ENCODE measurements at places on chromosomes 4 and X.

- no peak for DNase-seq
Observed at GRCh38 chr4:138235419-138235952, 6.7 kb downstream of the SLC7A11 start.

DNA sequence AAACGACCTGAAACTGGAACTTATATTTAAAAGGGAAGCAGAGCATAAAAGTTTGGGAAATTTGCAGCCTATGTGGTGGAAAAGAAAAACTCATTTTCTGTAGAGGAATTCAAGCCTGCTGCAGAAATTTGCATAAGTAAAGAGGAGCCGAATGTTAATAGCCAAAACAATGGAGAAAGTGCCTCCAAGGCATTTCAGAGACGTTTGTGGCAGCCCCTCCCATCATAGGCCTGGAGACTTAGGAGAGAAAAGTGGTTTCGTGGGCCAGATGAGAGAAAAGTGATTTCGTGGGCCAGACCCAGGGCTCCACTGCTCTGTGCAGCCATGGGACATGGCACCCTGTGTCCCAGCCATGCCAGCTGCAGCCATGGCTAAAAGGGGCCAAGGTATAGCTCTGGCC is 361.9 kb downstream of the PCDH19 start:
- no peak for DNase-seq

GRCh38 chr4:119781044-119781443 is 152.4 kb upstream of the PDE5A start:
- DNase-seq: no peak

GRCh38 chr4:7186031-7186430 is 6.3 kb upstream of the SORCS2 start:
- no peak for DNase-seq

- no peak for DNase-seq
Observed at GRCh38 chr4:165737309-165737972, 135.6 kb upstream of the TLL1 start.

GRCh38 chr4:109472343-109472761 is 38.7 kb downstream of the SEC24B start:
- no peak for DNase-seq

DNA sequence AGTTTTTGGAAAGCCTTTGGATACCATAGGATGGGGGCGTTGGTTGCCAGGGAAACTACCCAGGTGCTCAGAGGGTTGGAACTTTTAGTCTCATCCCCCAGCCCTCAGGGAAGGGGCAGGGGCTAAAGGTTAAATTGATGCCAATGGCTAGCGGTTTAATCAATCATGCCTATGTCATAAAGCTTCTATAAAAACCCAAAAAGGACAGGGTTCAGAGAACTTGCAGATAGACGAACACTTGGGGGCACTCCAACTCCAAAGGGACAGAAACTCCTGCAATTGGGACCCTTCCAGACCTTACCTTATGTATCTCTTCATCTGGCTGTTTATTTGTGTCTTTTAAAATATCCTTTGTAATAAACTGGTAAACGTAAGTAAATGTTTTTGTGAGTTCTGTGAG is 30.0 kb upstream of the GPR173 start:
- DNase-seq: no peak

DNA sequence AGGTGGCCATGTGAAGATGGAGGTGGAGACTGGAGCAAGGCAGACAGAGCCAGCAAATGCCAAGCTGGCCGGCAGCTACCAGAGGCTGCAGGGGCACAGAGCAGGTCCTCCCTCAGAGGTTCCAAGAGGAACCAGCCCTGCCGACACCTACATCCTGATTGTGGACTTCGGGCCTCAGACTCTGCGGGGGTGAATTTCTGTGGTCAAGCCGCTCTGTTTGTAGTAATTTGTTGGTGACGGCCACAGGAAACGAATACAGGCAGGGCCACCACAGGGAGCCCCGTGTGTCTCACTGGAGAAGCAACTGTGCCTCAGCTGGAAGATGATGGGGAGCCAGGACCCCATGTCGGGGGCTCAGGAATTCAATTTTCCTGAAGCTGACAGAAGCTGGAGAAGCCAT is 28.3 kb downstream of the ZFYVE28 start:
- no peak for DNase-seq

DNA sequence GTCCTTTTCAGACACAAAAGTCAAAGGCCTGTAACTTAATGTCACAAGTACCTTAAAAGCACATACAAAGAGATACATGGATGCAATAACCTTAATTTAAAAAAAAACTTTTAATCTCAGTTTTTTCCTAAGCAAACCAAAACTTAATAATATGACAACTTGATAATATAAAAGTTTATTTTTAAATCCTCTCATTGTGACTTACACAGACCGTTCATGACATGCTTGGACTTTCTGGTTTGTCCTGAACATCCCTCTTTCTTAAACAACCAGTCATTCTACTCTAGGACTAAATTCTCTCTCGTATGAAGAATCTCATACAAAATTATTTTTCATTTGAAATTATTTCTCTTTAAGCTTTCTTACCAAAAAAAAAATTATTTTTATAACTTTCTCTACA is 43.1 kb upstream of the CYP2U1 start:
- DNase-seq: no peak
